ENCODE measurements at places on chromosomes 2 and 18. TPM values are rescaled to one million over a fixed set of nuclear protein-coding genes. Genes with fewer than 3 reads are reported as not detected.

GRCh38 chr2:130327703-130328527 lies 14.8 kb upstream of the IMP4 start:
- DNase-seq: no peak

- DNase-seq: peak; percentile 28
Measured at GRCh38 chr18:48859311-48860268, 91.2 kb downstream of the SMAD7 start.

- no peak for DNase-seq
Measured at GRCh38 chr2:54914637-54915036, 135.6 kb downstream of the RTN4 start.

- DNase-seq: no peak
Measured at GRCh38 chr2:505941-506340, 171.3 kb downstream of the TMEM18 start.

DNA sequence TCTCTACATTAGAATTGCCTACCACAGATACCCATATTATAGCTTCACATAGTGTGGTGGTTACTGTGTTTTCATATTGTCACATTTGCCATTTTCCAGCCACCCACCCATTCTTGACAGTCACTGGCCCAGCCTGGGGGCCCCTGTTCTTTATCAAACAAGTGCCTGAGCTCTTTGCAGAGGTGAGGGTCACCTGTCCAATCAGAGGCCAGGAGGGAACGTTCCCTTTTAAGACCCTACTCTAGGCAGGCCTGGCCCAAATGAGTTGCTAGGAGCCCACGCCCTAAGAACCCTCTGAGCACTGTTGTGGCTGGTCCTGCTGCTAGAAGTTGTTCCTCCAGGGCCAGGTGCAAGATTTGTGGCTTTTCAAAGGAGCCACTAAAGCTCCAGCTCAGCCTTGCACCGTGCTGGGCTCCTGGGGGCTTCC lies 5.2 kb downstream of the IL37 start:
- no peak for DNase-seq

DNA sequence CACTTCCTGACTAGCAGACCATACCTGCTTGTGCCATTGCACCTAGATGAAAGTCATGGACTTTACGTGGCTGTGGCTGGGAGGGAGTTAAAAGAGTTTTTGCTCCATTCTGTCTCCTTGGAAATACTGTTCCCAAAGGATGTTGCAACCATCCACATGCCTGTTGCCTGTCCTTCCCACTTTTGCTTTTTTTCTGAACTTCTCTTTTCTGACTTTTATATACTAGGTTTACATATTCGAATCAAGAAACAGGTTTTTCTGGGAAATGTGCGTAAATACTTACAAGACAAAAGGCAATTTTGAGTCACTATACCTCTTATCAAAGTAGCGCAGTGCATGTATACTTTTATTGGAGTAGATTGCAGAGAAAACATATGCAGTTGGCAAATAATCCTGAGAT lies 244.8 kb downstream of the PRKCE start:
- DNase-seq: no peak

GRCh38 chr2:191938779-191939178 lies 91.9 kb upstream of the CAVIN2 start:
- DNase-seq: no peak

- no peak for DNase-seq
Measured at GRCh38 chr18:50687491-50687890, 127.6 kb downstream of the MAPK4 start.

DNA sequence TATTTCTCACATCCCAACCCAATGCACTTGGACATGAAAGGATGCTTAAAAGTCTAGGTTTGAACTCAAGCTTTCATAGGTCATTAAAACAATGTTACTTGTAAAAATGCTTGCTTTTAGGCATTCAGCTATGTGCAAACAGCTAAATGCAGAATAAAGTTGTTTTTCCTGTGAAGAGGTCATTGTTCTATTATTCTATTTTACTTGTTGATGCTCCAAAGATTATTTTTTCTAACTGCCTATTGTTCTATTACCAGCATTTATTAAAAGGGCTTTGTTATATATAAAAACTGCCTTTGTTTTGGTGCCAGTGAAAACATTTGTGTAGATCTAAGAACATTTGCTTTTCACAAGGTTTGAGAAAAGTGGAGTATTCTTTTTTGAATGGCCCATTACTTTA lies 49.4 kb downstream of the TMEM178A start:
- no peak for DNase-seq

- DNase-seq: no peak
Measured at GRCh38 chr18:59050661-59051057, 89.0 kb upstream of the SEC11C start.

GRCh38 chr18:71168557-71169145 lies 879.8 kb downstream of the SOCS6 start:
- DNase-seq: no peak

- no peak for DNase-seq
Measured at GRCh38 chr2:137937246-137937645, 27.0 kb upstream of the HNMT start.

GRCh38 chr2:10541775-10542432 lies 93.8 kb upstream of the ODC1 start:
- no peak for DNase-seq

DNA sequence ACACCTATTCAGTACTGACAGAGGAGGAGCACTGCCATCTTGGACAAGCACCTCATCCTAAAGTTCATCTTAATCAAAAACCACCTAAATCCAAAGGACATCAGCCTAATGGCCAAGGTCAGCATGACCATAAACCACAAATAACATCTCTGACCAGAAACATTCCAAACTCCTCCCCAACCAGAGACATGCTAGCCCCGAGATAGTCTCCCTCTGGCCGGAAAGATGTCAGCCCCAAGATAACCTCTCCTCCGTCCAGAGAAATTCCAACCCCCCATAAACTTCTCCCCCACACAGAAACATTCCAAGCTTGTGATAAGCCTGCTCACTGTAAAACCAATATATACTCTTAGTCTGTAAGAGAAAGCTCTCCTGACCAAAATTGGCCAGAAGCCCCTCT lies 260.6 kb downstream of the CLIP4 start:
- DNase-seq: no peak

GRCh38 chr18:62343316-62343715 lies 18.2 kb downstream of the TNFRSF11A start:
- no peak for DNase-seq

- no peak for DNase-seq
Measured at GRCh38 chr2:164335947-164336346, 285.3 kb downstream of the GRB14 start.

GRCh38 chr18:76368976-76369375 lies 126.1 kb downstream of the ZNF516 start:
- no peak for DNase-seq

- no peak for DNase-seq
Measured at GRCh38 chr2:45968946-45969584, 317.6 kb downstream of the PRKCE start.

DNA sequence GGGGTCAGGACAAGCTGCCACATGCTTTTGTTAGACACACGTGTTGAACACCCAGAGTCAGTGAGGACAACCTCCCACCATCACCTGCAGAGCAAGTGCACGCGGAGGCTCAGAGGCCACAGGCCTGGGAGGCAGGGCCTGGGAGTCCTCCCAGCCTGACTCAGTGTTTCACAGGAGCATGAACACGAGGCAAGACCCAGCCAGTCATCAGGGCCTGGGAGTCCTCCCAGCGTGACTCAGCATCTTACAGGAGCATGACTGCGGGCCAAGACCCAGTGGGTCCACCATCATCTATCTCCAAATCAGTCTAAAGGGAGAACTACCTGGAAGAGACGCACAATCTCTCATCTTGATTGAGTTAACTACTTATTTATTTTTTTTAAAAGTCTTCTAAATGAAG lies 112.6 kb upstream of the PXDN start:
- no peak for DNase-seq

- no peak for DNase-seq
Measured at GRCh38 chr2:217834057-217834620, 168.7 kb downstream of the TNS1 start.

- DNase-seq: no peak
Measured at GRCh38 chr18:28041366-28041765, 135.6 kb downstream of the CDH2 start.

- DNase-seq: no peak
Measured at GRCh38 chr2:219081701-219082331, 21.1 kb upstream of the IHH start.

- no peak for DNase-seq
Measured at GRCh38 chr2:105915005-105915558, 170.4 kb downstream of the NCK2 start.

DNA sequence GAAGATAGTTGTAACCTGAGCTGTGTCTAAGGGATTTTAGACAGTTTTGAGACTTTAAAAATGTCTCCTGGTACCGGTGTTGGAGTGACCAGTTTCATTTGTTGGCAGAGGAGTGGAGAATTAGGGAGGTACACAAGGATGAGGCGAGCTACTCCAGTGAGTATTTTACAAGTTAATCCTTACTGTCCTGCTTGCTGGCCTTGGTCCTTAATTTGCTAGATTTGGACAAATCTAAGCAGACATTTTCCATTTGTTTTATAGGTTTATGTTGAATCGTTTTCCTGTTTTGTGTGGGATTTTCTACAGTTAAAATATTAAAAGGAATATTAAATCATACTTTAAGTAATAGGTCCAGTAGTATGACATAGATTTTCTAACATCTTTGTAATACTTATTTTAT lies 101.8 kb downstream of the ZNF407 start:
- DNase-seq: no peak

Gene KIF1A
- total RNA-seq: 0.89 TPM

Gene POTEI
- total RNA-seq: 0.10 TPM

Gene RAX
- total RNA-seq: 0.39 TPM

Gene C2orf66
- total RNA-seq: 0.69 TPM

Gene HMSD
- total RNA-seq: 0.20 TPM

Gene COL3A1
- 14,030 TPM for total RNA-seq

Gene NEU2
- 1.4 TPM for total RNA-seq

Gene C2orf92
- 9.3 TPM for total RNA-seq

Gene IL18RAP
- total RNA-seq: 0.89 TPM

Gene CHRNG
- 1.6 TPM for total RNA-seq

Gene ING5
- total RNA-seq: 32.4 TPM

Gene LRP2
- total RNA-seq: 0.10 TPM

Gene LYG1
- total RNA-seq: 0.59 TPM

Gene COL4A4
- total RNA-seq: 0.30 TPM

Gene IL1RL2
- 6.3 TPM for total RNA-seq

Gene TLX2
- total RNA-seq: not detected

Gene GALNT5
- 8.3 TPM for total RNA-seq

Gene CYRIA
- total RNA-seq: 9.3 TPM

Gene ACMSD
- not detected for total RNA-seq

Gene ADD2
- 8.5 TPM for total RNA-seq
